ENCODE measurements at places on chromosomes 7 and 10.

DNA sequence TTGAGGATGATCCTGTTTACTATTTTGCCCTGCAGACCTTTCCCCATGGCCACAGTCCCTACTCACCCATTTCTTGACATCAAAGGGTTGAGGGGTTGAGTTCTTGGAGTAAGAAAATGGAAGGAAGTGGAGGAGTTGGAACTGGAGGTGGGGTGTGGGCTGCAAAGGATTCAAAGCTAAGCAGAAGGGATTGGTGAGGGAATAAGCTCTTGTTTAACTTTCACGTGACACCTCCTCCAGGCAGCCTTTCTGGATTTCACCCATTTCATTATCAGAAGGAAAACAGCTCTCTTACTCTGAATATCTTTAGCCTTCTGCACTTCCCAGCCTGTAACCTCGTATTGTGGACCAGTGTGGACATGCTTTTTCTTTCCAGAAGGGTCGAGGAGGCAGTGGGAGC, 13.7 kb downstream of the MOSPD3 start:
- no peak for DNase-seq

DNA sequence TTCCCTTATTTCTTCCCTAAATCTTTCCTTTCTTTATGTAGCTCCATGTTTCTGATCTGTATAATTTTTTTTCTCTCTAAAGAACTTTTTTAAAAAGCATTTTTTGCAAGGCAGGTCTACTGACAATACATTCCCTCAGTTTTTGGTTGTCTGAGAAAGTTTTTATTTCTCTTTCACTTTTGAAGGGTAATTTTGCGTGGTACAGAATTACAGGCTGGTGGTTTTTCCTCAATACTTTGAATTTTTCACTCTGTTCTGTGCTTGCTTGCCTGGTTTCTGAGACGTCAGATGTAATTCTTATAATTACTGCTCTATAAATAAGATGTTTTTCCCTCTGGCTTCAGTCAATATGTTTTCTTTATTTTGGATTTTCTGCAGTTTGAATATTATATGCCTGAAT, 205.4 kb upstream of the VSTM2A start:
- no peak for DNase-seq

GRCh38 chr10:105725007-105725406, 1083.9 kb downstream of the SORCS3 start:
- no peak for DNase-seq

DNA sequence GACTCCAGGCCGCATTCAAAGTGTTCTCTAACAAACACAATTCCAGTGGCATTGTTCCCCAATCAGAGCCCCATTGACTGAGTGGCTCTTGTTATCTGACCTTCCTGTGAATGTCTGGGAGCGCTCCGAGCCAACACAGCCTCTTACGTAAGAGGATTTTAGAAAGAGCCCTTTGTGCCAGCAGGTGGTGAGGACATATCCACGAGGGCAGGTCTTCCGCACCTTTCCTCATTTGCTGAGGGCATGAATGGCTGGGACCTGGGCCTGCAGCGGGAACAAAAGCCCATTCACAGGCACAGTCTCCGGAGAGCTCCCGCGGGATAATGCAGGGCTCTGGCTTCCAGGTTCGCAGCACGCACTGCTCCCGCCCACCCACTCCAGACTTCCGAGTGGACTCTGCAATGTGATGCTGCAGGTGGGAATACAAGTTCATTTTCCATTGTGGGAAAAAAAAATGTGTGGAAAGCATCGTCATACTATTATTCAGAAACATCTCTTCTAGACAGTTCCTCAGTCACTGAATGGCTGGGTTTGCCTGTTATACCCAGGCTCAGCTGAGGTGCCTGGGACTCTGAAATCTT, 295.0 kb upstream of the IGFBP3 start:
- DNase-seq, result no peak

GRCh38 chr7:137657476-137658189, 189.1 kb downstream of the DGKI start:
- DNase-seq, result no peak

DNA sequence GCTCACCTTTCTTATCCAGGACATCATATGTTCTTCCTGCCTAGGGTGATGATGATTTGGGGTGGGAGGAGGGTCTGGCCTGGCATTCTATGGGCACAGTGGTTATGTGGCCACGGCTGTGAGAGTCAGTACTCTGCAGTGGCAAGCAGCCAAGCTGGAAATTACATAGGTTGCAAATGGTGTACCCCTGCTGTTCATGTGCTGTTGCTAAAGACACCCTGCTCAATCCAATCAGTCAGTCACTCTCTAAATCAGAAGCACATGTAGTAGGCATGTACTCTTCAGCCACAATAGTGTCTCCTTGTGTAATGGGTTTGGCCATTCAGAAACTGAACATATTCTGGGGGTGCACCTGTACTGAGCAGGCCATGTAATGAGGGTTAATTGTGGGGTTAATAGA, 449.1 kb upstream of the ANKRD30A start:
- no peak for DNase-seq

DNA sequence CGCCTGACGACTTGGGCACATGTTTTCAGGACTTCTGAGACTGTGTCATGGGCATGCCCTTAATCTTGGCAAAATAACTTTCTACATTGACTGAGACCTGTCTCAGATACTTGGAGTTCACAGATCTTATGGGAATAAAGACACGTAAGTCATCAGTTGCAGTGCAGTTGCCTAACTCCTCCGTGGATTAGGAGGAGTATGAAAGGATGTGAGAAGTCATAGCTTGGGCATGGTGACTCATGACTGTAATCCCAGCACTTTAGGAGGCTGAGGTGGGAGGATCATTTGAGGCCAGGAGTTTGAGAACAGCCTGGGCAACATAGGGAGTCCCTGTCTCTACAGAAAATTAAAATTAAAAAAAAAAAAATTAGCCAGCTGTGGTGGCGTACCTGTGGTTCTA, 49.6 kb downstream of the EXOC6 start:
- DNase-seq, result no peak

- DNase-seq, result no peak
Measured at GRCh38 chr7:16670021-16670420, 24.0 kb downstream of the BZW2 start.

DNA sequence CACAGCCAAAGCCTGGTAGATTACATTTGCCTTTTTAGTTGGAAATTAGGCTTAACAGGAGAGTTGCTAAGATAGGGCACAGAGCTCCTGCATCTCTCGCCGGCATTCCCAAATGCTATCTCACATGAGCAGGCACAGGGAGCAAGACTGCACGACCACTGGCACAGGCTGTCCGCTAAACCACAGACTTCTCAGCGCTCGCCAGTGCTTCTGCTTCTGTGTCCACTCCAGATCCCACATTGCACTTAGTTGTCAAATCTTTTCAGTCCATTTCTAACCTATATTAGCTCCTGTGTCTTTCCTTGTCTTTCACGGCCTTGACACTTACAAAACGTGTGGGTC, 138.9 kb downstream of the EGFR start:
- no peak for DNase-seq

DNA sequence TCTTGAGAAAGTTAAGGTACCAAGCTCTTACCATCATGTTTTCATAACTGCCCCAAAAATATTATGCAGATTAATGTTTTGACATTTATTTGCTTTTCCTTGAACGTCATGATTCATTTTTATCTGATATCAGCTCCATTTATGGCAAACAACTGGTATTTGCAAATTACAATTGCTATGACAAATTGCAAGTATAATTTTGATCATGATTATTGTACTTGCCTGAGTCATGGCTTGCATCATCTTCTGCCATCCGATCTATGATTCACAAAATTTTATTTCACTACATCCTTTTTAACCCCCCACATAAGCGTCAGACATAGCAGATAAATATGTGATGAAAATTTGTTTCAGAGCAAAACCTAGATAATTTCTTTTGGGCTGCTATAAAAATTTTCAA, 155.0 kb downstream of the STK31 start:
- DNase-seq, result no peak

DNA sequence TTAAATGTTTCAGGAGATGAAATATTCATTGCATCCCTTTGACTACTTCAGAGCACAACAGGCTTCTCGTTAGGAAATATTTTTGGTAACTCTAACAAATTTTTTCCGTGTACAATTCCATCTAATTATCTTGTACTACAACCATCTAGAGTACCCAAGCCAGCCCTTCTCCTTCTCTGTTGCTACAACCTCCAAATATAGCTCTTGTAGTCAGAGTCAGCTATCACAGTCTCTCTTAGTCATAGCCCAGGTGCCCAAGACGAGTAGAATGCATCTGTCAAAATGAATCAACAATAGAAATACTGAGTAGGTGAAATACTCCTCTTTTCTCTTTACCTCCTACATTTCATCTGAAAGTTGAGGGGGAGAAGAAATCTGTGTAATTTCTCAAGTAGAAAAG, 74.0 kb downstream of the INHBA start:
- no peak for DNase-seq

DNA sequence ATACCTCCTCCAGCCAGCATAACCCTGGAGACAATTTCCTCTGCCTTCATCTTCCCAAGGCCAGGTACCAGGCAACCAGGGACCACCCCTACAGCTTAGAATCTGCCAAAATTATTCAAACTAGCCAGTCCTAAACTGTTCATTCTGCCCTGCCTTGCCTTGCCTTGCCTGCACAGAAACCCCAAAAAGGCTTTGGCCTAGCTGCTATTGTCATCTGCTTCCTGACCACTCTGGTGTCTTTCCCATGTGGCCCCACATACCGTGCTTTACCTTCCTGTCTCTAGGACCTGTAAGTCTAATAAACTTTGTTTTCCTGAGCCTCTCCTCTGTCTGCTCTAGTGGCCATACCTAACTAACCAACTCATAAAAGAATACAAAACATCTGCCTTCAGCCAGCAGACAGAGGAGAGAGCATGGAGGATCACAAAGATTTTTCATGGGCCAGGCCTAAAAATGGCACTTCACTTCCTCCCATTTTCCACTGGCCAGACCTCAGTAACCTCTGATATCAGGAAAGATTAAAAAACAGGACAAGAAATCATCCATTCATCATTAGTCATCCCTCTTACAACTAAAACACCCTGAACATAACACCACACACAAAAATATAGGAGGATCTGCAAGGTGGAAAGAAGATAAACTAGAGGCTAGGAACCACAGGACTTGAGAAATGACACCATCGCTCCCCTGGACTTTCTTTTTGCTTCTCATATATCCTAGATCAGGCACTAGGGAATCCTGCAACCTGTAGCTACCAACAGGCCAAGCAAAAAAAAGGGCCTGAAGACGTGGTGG, 51.5 kb downstream of the IMMP2L start:
- DNase-seq, result no peak

- no peak for DNase-seq
Measured at GRCh38 chr10:3716093-3716492, 68.9 kb downstream of the KLF6 start.

GRCh38 chr7:75054744-75055143, 18.9 kb downstream of the RCC1L start:
- no peak for DNase-seq

- no peak for DNase-seq
Measured at GRCh38 chr10:100725071-100725471, 20.3 kb upstream of the PAX2 start.

GRCh38 chr10:44937196-44938005, 22.2 kb upstream of the RASSF4 start:
- DNase-seq, result no peak

DNA sequence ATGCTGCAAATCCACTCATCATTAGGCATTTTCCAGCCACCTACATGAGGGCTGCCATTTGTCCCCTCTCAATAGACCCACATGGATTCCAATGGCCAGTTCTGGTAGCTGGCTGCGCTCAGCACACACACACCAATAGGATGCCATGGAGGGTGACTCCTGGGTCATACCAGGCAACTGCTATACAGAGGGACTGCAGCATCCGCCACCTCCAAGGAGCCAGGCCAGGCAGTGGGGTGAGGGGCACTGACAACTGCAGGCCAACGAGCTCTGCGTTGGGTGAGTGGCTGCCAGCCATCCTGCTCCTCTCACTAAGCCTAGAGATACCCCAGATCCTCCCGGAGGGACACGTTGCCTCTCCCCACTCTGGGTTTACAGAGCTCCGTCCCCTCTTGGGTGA, 118.8 kb upstream of the NANOS1 start:
- DNase-seq, result no peak

DNA sequence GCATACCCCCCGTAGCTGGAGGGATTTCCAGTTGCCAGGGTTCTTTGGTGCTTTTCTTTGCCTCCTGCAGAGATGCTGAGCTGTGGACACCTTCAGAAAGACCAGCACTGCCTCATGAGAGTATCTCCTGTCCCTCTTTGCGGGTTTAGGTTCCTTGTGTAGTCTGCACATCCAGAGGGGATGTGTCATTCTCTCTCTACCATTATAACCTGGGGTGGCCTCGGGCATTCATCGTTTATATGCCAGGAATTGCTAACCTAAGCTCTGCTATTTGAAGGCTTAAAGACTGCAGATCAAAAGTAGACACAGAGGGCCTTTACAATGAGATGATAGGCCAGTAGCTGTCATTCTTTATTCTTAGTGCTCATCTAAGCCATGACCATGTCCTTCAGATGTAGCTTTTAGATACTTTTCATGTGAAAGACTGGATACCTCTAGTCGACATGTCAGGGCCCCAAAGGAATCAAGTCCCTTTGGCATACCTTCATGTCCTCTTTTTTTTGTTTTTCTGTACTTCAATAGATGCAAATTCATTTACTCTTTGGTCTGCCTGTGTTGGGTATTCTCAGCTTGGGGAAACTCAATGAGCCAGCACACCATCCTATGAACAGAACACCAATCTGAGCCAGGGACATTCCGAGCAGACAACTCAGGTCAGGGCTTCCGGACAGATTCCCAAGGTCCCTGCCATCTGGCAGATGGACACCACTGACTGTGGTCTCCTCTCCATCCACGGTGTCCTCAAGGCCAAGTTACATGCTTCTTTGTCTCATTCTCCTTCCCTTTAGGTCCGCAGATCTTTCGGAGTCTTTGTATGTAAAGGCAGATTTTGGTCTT, 129.3 kb downstream of the NRF1 start:
- DNase-seq, result no peak

- DNase-seq, result no peak
Measured at GRCh38 chr10:4684434-4684833, 141.6 kb upstream of the AKR1E2 start.

GRCh38 chr7:36082910-36083309, 70.1 kb upstream of the EEPD1 start:
- DNase-seq, result no peak
